ENCODE measurements at places on chromosomes 7 and 10.

GRCh38 chr10:124946945-124947344 is 5.0 kb downstream of the ZRANB1 start:
- DNase-seq = no peak

DNA sequence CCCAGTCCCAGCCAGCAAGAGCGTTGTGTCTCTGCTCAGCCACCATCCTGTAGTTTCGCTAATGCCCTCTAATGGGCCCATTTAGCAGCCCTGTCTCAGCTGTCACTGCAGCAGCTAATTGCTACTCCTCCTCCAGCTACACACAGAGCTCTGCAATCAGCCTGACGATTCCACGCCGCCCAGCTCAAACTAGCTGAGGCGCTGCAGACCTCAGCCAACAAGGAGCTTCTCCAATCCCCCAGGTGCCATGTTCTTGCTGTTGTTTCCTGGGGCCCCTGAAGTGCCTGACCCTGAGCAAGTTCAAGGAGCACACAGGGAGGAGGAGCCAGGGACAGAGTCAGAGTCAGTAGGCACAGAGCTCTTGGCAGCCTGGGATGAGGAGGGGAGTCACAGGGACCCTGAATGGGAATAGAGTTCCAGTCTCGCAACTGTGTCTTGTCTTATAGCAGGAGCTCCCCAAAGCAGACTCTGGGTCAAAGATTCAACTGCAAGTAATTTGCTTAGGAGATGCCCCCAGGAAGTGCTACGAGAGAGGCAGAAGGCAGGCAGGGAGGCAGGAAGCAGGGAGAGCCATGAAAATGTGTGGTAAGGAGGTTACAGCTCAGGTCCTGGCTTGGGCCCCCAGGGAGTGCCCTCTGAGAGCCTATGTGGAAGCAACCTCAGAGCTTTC is 135.8 kb upstream of the UNC5B start:
- no peak for DNase-seq

- no peak for DNase-seq
These were observed 24.1 kb downstream of the CAMK2G start for GRCh38 chr10:73850211-73850610.

GRCh38 chr7:44282601-44283171 is 42.7 kb downstream of the CAMK2B start:
- DNase-seq = no peak

- no peak for DNase-seq
These were observed 248.1 kb downstream of the ABCA13 start for GRCh38 chr7:48419401-48419800.

GRCh38 chr7:24777806-24778205 is 20.5 kb upstream of the GSDME start:
- no peak for DNase-seq

GRCh38 chr7:45657890-45658715 is 83.9 kb downstream of the ADCY1 start:
- DNase-seq = no peak

GRCh38 chr7:151226560-151226874 is 488 bp downstream of the ABCF2 start:
- DNase-seq = no peak

DNA sequence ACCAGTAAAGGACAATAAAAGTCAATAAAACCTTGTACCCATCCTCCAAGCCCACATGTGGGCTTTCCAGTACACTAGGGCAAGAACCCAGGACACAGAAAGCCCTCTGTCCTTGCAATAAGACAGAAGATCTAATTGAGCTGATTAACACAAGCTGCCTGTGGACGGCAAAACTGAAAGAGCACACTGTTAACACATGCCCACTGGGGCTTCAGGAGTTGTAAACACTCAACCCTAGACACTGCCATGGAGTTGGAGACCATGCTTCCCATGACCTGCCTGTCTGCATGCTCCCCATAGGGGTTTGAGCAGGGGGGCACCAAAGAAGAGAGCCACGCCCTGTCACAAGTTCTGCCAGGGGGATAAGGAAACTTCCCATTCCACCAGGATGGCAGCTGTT is 22.6 kb upstream of the WIPF3 start:
- DNase-seq = no peak

- no peak for DNase-seq
These were observed 51.4 kb downstream of the BTAF1 start for GRCh38 chr10:91974960-91975359.

DNA sequence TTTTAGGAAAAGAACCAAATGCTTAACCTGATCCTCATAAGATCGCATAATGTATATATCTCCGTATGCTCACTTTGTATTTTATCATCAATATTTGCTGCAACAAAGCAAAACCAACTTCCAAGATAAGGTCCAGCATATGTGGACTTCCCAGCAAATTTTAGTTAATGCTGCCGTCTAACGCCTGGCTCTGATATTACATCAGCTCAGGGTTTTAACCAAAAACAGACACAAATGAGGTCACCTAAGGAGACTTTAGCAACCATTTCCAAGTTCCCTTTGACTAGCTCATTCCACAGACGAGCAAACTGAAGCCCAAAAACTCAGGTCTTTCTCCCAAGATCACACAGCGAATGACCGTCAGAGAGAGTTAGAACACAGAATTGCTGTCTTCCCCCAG is 59.4 kb upstream of the UCN3 start:
- no peak for DNase-seq

- no peak for DNase-seq
These were observed 36.3 kb upstream of the TOMM7 start for GRCh38 chr7:22858640-22859561.

DNA sequence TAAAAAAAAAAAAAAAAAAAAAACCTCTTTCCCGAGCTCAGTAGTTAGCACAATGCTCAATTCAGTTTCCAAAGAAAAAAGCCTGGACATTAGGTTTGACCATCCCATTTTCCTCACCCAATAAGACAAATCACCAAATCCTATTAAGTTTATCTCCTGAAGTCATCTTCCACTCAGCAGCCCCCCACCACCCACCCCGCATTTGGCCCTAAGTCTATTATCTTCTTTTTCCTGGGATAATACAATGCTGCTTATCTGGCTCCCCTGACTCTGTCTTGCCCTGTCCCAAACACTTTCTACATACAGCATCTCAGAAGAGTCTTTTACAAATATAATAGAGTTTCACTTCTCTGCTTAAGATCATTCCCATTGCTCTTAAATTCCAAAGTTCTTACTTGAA is 17.8 kb upstream of the LMOD2 start:
- DNase-seq = no peak

DNA sequence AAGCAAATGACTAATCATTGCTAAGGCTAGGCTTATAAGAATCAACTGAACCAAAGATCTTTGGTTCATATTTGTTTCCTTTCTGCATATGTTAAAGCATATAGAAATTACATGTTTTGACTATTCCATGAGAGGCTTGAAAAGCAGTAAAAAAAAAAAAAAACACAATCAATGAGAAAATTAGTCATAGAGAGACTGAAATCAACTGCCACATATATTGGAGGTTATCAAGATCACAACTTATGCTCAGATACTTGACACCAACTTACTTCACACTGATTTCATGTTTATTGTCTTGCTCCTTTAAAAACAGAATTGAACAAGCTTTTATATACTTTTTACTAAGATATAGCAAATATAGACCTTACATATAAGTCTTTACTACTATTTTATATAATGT is 161.3 kb downstream of the TPK1 start:
- no peak for DNase-seq

- DNase-seq = no peak
These were observed 62.6 kb downstream of the CALD1 start for GRCh38 chr7:134842062-134842461.

DNA sequence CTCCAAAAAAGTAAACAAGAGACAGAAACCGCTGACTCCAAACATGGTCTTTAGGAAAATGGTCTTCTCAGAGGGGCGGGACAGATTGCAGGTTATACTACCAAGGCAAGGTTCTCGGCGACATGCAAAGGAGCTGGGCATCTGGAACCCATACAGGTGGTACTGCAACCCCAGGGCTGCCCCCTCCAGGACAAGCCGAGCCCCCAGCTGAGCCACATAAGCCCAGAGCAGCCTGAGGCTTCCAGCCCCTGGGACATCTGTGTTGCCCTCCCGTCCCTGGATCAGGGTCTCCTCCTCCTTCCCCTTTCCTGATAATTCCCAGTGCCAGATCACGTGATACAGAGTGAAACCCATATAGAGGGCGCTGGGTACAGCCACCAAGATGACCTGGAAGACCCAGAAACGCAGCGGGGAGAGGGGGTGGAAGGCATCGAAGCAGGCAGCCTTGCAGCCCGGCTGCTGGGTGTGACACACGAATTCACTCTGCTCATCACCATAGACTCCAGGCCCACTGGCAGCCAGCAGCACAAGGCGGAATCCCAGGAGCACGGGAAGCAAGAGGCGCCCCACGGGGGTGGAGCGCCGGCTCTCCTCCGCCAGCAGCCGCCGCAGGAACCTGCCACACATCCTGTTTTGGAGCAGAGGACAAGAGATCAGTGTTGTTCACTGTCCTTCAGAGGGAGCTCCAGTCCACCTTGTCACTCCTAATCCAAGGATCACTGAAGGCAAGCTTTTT is at the start of gene GJC3:
GJC3 (minus strand) TSS at position 627 of the 736 bp plus-strand sequence; CDS start at position 627, 0 bp downstream.
- peak; percentile 17 for DNase-seq

DNA sequence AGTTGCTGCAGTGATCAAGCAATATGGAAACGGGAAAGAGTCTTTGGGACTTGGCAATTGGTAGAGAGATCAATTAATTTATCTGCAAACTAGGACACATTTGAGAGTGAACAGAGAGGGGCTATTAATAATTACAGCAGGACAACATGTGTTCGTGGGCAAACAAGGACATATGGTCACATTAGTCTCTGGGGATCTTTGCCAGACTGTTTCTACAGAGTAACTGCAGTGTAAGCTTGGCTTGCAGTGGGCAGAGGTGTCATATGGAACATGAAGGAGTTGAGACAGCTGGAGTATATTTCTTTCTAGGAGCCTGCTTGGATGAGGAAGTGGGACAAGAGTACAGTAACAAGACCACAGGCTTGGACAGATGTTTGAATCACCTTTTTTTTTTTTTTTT is 232.1 kb upstream of the LYZL1 start:
- DNase-seq = no peak

DNA sequence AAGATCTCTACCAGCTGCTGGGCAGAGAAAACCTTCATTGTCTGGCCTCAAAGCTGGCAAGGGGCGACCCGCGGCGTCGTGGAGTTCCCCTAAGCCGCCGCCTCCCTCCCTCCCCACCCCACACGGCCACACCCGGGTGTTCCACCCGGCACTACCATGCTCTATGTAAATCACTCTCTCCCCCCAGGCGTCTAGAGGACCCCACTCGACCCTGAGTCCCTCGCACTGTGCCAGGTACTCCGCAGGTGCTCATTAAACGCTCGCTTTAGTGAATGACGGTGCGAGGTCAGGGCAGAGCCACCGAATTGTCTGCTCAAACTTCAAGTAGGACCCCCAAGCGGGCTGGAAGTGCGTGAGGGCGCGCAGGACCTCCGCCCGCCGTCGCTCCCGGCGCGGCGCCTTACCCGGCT is 628 bp downstream of the PARP12 start:
- DNase-seq = peak; percentile 56

GRCh38 chr10:29322918-29323317 is 34.0 kb downstream of the LYZL1 start:
- DNase-seq = no peak

DNA sequence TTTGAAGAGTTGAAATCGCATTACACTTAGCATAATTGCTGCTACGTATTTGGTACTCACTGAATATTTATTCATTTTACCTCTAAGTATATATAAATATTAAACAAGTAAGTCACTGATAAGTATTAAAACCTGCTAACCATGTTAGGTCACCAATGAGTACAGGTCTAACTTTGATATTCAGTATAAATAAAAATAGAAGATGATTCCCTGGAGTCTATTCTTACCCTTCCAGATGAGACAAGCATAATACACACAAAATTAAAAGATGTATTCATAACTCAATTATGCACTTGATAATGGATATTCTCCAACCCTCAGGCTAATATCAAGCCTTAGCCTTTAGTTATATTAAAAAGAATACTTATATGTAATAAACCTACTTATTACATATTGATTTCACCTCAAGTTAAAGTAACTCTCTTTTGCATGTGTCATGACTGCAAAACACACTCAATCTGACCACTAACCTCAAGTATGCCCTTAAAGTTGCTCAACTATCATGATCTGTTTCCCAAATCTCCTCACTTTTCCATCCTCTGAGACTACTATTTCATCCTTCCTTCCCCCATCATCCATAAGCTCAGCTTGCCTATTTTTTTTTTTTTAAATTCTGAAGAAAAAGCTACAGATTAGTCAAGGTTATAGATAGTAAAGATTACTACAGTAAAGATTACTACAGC is 46.8 kb downstream of the IPMK start:
- DNase-seq = no peak

GRCh38 chr7:106793015-106793975 is 71.8 kb upstream of the PIK3CG start:
- DNase-seq = peak; percentile 33

DNA sequence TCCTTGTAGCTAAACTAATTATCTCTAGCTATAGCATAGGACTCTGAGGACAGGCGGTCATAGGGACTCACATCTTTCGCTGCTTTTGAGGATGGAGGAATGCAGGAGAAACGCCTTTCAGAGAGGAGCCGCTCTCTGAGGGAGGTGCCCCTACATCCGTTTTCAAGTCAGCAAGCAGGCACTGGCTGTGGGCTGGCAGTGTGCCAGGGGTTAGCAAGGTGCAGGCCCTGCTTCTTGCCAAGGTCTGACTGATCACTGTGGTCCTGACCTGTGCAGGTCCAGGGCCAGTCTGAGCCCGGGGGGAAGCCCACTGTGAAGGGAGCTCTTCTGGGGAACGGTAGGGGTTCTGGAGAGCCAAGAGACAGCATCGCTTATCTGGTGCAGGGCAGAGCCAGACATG is 89.4 kb downstream of the SH3PXD2A start:
- DNase-seq = peak; percentile 77

DNA sequence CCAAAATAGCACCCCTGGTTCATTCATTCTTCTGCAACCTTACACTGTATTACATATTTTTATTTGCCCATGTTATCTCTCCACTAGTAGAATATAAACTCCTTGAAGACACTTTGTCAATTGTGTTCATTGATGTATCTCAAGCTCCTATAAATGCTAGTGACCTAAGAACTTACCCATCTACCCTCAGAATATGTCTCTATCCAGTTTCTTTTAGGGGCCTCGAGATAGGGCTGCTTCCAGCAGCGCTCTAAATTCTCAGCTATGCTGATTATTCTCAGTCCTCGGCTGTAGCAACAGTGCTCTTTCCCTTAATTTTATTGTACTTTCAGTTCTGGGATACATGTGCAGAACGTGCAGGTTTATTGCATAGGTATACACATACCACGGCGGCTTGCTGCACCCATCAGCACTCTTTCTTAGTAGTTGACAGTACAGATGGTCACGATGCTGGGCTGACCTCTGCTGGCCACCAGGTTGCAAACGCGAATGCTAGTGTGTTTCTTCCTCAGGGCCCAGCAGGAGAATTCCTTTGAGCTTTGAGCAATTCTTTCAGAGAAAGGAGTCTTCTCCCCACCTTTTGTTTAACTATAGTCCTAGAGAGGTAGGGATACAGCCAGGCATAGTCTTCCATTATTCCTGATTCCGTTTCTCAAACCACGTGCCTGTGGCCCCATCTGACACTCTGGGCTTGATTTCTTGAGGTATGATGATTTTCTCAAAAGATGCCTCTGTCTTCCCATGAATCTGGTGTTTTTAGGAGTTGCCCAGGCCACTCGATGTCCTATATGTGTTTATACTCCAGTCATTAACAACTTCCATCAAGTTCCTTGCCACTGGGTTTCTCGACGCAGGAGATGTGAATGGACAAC is 49.1 kb upstream of the CDC14C start:
- DNase-seq = no peak

Measured in T-helper 9 cell (primary cell).